Activated T-cell treated with anti-CD3 and anti-CD28 coated beads for 48 hours (primary cell): ENCODE measurements at places on chromosomes 5 and 9.

DNA sequence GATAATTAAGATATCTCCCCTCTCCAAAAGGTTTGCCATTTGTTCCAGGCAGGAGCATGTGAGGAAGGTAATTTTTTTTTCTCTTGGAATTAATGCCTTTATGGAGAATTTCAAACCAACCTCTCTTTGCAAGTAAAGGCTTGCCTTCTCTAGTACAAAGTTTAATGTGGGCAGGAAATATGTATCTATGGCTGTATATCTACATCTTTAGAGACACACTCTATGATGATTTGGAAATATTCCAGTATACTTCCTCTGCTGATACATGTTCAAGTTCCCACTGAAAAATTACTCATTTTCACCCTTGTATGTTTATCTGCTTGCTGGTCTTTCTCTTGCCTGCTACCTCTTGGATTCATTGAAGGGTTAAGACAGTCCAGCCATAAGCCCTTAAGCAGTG, 83.5 kb upstream of the SEMA6A start:
- no peak for DNase-seq

DNA sequence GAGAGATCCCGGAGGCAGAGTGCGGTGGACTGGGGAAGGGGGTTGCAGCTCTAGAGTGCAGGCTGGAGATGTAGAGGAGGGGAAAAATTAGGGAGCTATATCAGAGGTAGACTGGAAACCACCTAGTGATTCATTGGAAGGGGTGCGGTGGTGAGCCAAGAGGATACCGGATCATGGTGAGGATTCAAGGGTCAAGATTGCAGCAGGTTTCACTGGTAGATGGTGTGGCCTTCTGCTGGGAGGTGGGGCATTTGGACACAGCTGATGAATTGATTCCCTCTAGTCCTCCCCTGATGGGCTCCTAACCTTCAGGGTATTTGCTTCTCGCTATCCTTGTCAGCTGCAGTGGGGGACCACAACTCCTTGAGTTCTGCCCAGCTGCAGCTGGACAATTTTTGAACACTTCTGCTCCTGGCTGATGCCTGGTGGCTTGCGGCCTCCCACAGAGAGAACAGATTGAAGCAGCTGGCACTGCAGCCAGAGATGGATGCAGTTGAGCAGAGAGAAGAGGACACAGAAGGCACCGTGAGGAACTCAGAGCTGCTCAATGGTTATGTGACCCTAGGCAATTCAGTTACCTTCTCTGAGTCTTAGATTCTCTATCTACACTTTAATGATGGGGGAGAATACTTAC, 134.4 kb upstream of the ABCA1 start:
- no peak for DNase-seq

DNA sequence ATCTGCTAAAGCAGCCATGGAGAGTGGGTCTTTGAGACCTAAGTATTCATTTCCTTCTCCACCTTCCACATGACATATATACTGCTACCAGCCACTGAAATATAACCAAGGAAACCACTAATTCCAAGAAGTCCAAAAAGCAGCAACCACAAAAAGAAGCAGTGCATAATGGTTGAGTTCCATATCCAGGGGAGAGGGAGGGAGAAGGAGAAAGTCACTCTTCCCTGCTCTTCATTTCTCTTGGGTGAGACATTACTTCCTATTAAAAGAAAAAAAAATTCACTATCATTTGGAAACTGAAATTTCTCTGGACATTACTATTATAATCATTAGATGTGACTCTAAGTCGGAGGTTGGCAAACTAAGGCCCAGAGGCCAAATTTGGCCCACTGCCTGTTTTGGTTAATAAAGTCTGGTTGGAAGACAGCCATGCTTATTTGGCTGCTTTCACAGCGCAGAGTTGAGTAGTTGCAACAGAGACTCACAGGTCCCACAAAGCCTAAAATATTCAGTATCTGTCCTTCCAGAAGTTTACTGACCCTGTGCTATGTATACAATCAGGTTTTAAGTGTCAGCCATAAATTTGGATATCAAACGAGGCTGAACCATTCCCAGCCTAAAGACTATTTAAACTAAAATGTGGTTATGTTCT, 168.6 kb downstream of the MPDZ start:
- no peak for DNase-seq

DNA sequence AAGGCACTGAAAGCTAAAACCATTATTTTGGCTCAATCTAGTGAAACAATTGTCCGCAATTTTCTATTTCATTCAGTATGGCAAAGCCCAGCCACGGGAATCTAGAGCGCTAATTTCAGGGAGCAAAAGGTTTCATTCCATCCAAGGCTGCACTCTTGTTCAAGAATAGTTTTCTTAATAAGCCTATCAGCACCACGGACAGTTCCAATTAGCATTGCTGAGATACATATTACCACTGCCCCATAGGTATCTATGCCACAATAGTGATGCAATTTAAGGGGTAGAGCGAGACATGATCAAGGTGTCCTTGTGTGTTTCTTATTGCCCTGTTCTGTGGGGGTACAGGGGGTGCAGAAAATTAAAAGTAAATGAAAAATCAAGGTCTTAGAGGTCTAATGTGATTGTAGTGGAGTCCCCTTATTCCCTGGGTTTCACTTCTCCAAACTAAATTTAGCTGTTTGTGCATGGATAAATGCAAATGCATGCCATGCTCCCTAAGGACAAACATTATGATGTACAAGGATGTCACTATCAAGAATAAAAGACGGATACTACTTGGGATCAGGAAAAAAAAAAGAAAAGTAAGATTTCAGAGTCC, 45.5 kb downstream of the SPOCK1 start:
- DNase-seq: no peak

GRCh38 chr5:80659106-80659505, 4.3 kb upstream of the DHFR start:
- DNase-seq: no peak

DNA sequence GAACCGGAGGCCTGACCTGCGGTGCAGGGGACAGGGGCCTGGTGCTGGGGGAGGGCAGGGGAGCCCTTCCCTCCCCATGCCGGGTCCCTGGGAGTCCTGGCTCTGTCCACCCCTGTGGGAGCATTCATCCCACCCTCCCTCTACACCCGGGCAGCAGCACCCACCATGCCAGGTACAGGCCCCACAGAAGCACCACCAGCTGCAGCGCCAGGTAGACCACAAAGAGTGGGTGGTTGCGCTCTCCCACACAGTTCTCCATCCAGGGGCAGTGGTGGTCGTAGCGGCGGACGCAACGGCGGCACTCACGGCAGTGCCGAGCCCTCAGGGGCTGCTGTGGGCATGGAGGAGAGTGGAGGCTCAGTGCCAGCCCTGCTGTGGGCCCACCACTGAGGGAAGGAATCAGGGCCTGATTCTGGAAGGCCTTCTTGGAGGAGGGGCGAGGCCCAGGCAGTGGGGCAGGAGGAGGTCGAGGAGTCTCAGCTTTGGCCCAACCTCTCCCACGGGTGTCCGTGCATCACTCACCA, 2.4 kb downstream of the ZDHHC12 start:
- no peak for DNase-seq

DNA sequence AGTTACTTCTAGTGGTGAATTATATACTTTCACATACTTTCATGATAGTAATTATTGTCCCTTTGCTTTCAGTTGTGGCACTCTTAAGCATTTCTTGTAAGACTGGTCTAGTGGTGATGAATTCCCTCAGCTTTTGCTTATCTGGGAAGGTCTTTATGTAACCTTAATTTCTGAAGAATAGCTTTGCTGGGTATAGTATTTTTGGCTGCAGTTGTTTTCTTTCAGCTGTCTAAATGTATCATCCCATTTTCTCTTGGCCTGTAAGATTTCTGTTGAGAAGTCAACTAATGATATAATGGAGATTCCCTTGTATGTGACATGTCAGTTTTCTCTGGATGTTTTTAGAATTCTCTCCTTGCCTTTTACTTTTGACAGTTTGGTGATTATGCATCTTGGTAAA, 41.0 kb downstream of the TMEM38B start:
- DNase-seq: no peak

DNA sequence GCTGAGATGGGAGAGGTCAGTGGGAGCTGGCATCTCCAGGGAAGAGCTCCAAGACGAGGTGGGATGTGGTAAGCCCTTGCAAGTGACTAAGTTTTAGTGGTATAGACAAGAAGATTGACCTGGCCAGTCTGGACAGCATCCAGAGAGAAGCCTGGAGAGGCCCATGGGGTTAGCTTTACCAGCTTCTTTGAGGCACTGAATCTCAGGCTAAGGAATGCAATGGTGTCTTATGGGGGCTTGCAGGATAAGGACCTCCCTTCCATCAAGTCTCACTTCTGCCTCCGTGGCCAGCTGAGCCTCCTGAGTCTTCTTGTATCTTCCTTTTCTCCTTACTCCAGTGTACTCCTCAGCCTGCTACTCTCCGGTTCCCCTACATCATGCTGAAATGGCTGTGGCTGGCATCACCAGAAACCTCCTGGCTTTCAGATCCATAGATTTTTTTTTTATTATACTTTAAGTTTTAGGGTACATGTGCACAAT, 56.5 kb upstream of the JADE2 start:
- DNase-seq: no peak

DNA sequence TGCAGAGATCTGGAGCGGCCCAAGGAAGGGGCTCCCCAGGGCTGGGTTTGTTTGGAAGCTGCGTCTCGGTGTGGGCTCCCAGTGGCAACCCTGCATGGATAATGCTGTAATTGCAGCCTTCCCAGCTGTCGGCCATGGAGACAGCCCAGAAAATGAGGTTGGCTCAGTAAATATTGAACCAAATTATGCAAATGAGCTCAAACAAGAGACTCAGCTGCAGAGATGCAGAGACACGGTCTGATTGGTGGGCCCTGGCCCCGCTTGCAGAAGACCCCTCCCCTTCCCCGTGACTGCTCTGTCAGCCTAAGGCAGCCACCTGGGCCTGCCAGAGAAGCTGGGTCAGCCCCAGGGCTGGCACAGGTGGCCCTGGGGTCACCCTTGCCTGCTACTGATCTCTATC, 75.9 kb downstream of the RAD23B start:
- DNase-seq: no peak

- DNase-seq: no peak
These were observed 281.2 kb upstream of the RGMB start for GRCh38 chr5:98492258-98492657.

GRCh38 chr5:59035681-59036080, 452.8 kb downstream of the RAB3C start:
- DNase-seq: no peak

DNA sequence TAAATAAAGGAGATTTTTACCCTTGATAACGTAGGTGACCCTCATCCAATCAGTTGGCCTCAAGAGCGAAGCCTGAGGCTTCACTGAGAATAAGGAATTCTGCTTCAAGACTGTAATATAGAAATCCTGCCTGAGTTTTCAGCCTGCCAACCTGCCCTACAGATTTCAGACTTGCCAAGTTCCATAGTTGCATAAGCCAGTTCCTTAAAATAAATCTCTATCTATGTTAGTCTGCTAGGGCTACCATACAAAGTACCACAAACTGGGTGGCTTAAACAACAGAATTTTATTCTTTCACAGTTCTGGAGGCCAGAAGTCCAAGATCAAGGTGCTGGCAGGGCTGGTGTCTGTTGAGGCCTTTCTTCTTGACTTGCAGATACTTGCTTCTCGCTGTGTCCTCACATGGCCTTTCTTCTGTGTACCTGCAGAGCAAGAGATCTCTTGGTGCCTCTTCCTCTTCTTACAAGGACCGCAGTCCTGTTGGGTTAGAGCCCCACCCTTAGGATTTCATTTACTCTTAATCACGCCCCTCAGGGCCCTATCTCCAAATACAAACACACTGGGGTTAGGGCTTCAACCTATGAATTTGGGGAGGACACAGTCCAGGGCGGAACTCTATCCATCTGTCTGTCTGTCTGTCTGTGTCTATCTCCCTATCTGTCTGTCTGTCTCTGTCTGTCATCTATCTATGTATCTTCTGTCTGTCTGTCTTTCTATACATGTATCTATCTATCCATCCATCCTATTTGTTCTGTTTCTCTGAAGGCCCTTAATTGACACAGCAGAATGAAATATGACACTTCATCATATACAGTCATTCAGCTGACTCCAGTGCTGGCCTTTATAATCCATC, 17.0 kb upstream of the CMBL start:
- DNase-seq: no peak

DNA sequence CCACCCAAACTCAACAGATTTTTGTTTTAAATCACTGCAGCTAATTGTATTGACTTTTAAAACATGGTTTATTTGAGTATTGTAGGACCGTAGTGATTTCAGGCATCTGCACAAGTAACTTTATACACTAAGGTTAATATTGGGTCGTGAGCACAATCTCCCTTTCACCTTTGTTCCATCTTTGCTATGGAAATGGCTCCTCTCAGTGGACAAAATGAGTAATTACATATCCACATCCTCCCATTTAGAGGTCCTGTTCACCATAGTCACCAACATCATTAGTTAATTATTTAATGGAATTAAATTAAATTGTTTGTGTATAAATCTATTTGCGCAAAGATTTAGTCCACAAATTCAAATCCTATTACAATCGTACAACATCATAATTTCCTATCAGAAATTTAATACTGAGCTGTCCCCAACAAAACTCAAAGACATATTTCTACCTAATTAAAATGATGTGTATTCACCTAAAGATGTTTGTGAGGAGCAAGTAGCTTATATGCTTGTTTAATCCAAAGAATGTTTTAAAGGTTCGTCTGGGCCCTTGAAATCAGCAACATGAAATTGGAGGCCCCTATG, 173.0 kb upstream of the DAPK1 start:
- DNase-seq: no peak

- DNase-seq: no peak
These were observed 14.4 kb upstream of the GALNT10 start for GRCh38 chr5:154176181-154176580.

GRCh38 chr5:76379855-76380254, 23.2 kb upstream of the IQGAP2 start:
- no peak for DNase-seq

- no peak for DNase-seq
These were observed 51.4 kb downstream of the EXD3 start for GRCh38 chr9:137371521-137371941.

DNA sequence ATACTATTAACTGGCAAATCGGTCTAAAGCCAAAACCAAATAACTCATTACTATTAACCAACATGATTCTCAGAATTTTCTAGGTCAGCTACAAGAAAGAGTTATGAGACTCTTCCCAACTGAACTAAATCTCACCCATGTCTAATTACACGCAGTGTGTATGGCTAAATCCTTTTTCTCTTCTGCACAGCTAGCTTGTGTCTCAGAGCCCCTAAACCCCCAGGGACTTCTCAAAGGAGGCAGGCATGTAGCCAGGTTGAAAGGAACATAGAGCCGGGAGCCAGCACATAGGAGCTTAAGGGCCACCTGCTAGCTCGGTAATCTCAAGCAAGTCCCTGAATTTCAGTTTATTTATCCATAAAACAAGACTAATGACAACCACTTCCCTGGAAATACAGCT, 2.2 kb upstream of the GZMK start:
- DNase-seq: no peak

- no peak for DNase-seq
These were observed 956 bp downstream of the MBLAC2 start for GRCh38 chr5:90473396-90474234.

DNA sequence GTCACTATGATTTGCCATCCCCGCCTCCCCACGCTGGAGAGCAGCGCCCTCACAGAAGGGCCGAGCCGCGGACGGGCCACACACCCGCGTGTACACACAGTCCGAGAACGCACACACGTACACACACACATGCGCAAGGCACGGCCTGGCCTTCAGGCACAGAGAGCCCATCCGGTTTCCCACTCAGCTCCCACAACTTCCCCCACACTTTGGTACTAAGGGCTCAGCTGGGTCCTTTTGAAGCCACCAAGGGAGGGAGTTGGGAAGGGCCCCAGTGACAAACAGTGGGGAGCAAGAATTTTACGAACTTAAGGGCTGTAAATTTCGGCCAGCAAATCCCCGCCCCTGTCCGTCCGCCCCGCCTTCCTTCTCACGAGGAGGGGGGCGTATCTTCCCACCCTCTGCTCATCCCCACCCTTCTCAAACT, 133.3 kb upstream of the HAND1 start:
- DNase-seq: no peak
